B cell (primary cell): ENCODE measurements at places on chromosomes 7 and 10. TPM values are rescaled to one million over a fixed set of nuclear protein-coding genes. Genes with fewer than 3 reads are reported as not detected.

- H3K4me1 ChIP-seq, result no peaks in the 10 kb centered on the region
- H3K36me3 ChIP-seq, result no peaks in the 10 kb centered on the region
- H3K27ac ChIP-seq, result no peak overlapping the region
- no peak overlapping the region for H3K4me3 ChIP-seq
- no peaks in the 10 kb centered on the region for H3K27me3 ChIP-seq
Observed at GRCh38 chr7:156318926-156319325, 321.6 kb upstream of the RNF32 start.

DNA sequence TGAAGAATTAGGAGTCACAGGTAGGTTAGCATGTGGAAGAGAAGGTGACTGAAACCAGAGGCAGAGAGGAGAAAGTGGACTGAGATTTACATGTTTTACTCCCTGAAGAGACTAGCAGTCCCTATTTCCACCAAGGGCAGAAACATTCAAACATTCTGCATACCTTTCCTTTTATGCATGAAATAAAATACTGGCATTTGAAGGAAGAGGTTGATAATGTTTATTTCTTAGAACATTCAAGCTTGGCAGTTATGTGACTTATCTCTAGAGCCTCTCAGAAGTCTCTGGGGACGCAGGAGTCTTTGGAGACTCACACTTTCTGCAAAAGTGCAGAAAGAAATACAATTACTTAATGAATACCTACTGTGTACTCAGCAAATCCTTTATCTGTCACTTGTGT is 507.1 kb upstream of the C7orf33 start:
- no peaks in the 10 kb centered on the region for H3K4me1 ChIP-seq
- DNase-seq, result no peak
- no peaks in the 10 kb centered on the region for H3K36me3 ChIP-seq
- no peak overlapping the region for H3K4me3 ChIP-seq
- H3K27ac ChIP-seq, result no peak overlapping the region

GRCh38 chr10:99396471-99396870 is 34.0 kb downstream of the GOT1 start:
- no peak for DNase-seq
- H3K4me1 ChIP-seq, result peaks cover 2% of the 10 kb centered on the region
- H3K4me3 ChIP-seq, result no peak overlapping the region
- H3K36me3 ChIP-seq, result peaks cover 15% of the 10 kb centered on the region
- H3K27ac ChIP-seq, result no peak overlapping the region

DNA sequence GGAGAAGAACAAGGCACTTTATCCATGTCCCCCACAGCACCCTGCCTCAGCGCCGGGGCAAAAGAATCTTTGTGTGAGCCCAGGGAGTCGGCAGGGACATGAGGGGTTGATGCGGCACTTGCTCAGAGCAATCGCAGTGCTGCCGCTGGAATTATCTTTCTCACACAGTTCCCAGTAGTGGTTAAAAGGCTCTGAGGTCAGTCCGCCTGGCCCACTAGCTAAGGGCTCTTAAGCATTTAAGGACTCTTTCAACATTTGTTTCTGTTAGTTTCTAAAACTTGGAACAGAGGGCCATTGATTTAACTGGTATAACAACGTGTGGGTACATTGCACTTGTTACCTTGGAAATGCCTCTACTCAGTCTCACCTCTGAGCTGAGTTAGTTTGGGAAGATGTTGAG is 208.0 kb upstream of the C7orf33 start:
- no peaks in the 10 kb centered on the region for H3K4me1 ChIP-seq
- H3K36me3 ChIP-seq, result no peaks in the 10 kb centered on the region
- H3K27ac ChIP-seq, result no peak overlapping the region
- no peaks in the 10 kb centered on the region for H3K27me3 ChIP-seq

- peaks cover 17% of the 10 kb centered on the region for H3K4me1 ChIP-seq
- peak; percentile 23 for DNase-seq
- no peaks in the 10 kb centered on the region for H3K27me3 ChIP-seq
Observed at GRCh38 chr7:134932707-134933370, 53.5 kb upstream of the AGBL3 start.

DNA sequence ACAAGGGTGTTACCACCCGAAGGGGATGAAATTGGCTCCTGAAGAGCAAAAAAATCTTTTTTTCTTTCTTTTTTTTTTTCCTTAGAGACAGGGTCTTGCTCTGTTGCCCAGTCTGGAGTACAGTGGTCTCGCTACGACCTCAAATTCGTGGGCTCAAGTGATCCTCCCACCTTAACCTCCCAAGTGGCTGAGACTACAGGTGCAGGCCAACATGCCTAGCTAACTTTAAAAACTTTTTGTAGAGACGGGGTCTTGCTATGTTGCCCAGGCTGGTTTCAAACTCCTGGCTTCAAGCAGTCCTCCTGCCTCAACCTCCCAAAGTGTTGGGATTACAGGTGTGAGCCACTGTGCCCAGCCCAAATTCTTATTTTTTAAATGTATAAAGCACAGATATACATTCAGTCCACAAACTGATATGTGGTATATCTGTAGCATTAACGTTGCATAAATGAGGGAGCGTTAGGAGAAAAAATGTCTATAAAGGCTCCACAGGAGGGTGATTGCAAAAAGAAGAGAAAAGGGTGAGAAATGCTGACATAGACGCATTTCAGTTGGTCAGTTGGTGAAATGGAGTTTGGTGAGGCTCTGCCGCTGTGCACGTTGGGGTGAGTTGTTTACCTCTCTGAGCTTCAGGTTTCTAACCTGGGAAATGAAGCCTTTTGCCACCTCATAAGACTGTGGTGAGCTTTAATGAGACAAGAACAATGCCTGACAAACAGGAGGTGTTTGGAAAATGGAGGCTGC is 100.7 kb upstream of the PODXL start:
- DNase-seq, result no peak
- H3K27ac ChIP-seq, result no peak overlapping the region
- H3K4me1 ChIP-seq, result no peaks in the 10 kb centered on the region
- H3K27me3 ChIP-seq, result no peaks in the 10 kb centered on the region

Gene SMURF1
- total RNA-seq, result 27.1 and 28.6 TPM in 2 replicates

Gene FAM131B
- 0.05 and 0.12 TPM in 2 replicates for total RNA-seq
